Bladder microvascular endothelial cell (primary cell): ENCODE measurements at places on chromosomes 1 and 21. TPM values are rescaled to one million over a fixed set of nuclear protein-coding genes. Genes with fewer than 3 reads are reported as not detected.

Gene RAB42
- total RNA-seq: 0.65 and 5.2 TPM in 2 replicates

Gene ASPM
- 17.7 and 26.7 TPM in 2 replicates for total RNA-seq

Gene CSF3R
- total RNA-seq: not detected in 2 replicates

Gene HJV
- total RNA-seq: not detected in 2 replicates
